ENCODE measurements at places on chromosomes 2 and 18.

GRCh38 chr18:24770311-24771024 lies 310.0 kb downstream of the HRH4 start:
- DNase-seq, result no peak

DNA sequence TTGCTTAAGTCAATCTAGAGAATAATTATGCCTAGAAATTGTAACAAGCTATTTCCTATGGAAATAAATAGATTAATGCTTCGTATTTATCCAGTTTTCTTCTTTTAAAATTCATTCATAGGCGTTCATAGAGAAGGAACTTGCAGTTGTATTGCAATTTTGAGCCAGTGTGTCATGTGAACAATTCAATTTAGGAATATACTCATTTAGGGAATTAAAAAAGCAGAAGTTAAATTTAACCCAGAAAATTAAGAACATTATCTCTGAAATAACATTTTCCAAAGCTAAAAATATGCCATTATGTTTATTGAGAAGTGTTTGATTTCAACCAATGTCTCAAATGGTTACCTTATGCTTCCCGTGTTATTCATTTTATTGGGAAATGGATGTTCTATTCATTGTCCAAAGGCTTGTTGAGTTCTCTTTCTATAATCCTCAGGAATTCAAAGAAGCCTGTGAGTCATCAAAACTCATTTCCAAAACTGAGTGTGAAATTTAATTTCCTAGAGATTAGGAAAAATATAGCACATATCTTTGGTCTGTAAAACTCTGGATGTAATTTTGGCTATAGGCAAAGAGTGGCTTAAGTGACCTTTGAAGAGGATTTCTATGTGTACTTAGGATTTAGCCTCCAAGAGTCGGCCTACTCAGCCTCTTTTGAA lies 99.7 kb downstream of the SLC8A1 start:
- no peak for DNase-seq

GRCh38 chr2:157329524-157329923 lies 3.9 kb upstream of the ERMN start:
- DNase-seq, result peak; percentile 28

DNA sequence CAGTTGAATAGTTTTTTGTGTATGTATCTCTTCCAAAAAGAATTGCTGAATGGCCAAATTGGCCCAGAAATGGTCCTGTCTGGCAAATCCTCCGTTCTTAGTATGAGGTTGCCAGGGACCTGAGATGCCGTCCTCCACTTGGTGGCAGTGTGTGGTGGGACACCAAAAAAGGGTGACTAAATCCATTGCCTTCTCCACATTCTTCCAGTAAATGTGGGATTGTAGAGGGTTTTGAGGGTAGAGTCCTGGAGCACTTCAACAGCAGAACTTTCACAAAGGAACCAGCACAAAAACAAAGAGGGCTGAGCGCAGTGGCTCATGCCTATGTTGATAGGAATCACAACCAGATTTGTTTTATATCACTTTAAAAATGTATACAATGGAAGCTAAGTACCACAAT lies 199.9 kb downstream of the BCL2 start:
- DNase-seq, result peak; percentile 10

DNA sequence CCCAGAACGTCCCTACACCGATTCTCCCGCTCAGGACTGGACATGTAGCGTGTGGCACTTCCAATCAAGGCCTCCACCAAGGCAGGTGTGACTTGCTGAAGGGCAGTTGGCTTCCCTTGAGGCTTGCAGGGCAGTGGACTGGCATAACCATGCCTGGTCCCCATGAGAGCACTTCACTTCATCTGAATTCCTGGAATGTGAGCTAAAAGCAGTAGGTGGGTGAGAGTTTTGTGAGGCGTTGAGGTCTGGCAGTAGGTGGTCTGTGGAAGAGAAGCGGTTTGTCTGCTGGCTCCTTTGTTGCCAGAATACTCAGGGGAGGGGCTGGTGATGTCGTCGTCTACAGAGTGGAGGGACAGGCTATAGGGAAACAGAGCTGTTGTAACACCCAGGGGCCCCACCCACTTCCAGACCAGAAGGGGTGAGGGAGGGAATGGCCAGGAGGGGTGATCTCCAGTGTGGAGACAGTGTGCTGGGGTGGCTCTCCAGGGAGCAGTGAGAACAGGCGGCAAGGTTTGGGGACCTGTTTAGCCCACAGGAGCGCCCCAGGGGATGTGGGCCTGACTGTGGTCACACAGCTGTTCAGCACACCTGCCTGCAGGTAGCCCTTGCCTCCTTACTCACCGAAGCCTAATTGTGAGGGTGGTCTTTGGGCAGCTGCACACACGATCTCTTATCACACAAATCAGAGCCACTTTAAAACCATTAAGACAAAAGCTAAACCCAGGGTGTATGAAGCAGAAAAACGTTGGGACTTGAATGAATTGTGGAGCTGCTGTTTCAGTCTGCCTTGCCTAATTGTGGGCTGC lies 21.5 kb upstream of the ALKAL2 start:
- peak; percentile 14 for DNase-seq

All from kidney glomerular epithelial cell (primary cell).